Right ventricle myocardium superior (tissue), 1 donor: ENCODE measurements at places on chromosomes 11 and 22.

GRCh38 chr11:117905524-117905923, 23.7 kb downstream of the TMPRSS13 start:
- no peak for DNase-seq

- DNase-seq = no peak
Measured at GRCh38 chr22:23200898-23201297, 20.6 kb downstream of the BCR start.

DNA sequence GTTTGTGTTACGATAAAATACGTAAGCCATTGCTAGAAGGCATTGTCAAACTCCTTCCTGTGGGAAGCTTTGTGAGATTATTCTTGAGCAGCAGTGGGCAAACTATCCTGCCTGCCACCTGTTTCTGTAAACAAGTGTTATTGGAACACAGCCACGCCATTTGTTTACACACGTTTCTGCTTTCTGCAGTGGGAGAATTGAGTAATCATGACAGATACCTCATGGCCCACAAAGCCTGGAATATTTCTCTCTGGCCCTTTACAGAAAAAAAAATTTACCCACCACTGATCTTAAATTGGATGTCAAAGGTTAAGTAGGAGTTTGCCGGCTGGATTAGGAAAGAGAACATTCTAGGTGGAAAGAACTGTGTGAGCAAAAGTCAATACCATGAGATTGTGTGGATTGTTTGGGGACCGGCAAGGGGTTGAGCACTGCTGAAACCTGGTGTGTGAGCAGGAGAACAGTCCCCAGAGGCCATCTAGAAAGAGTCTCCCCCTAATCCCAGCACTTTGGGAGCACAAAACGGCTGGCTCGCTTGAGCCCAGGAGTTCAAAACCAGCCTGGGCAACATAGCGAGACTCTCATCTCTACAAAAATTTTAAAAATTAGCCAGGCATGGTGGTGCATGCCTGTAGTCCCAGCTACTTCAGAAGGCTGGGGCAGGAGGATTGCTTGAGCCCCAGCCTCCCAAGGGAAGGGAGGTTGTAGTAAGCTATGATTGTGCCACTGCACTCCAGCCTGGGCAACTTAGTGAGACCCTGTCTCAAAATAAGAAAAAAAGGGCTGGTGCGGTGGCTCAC, 6.0 kb upstream of the PLA2G6 start:
- DNase-seq = no peak

- DNase-seq = no peak
Measured at GRCh38 chr11:64250415-64251015, 815 bp upstream of the PLCB3 start.

DNA sequence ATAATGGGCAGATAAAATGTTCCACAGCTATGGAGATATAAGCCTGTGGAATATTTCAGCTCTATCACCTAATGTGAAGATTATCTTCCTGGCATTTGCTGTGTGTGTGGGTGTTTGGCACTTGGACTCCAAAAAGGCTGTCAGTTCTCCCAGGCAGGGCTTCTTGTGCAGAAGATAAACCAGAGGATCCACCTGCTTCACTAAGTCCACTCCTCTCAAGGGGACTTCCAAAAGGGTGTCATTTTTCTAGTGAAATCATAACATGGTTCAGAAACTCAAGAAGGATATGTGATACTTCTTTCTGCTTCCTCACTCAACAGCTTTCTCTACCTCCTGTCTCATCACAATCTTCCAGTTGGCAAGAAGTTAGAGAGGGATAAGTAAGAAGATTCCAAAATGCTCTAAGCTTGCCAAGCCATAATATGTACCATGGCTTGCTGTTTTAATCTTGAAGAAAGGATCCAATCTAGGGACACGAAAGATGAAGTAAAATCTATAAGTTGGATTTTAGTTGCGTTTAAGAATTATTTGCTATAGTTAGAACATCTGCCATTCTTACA, 206.2 kb upstream of the MTMR2 start:
- no peak for DNase-seq

DNA sequence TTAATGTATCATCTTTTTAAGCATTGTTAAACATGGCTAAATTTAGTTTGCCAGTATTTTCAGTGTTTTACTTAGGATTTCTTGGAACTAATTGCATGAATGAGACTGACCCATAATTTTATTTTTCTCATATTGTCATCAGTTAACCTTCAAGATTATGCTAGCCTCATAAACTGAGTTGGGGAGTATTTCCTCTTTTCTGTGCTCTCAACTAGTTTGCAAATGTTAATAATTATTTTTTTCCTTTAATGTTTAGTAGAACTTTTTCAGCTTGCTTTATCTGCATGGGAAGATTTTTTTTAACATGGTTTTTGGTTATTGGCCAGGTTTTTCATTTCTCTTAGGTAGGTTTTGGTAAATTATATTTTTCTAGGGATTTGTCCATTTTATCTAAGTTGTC, 235.4 kb upstream of the SESN3 start:
- no peak for DNase-seq

GRCh38 chr22:46450931-46451561, 86.4 kb downstream of the CELSR1 start:
- no peak for DNase-seq

GRCh38 chr11:115054570-115055538, 376.5 kb downstream of the NXPE2 start:
- peak; percentile 64 for DNase-seq

DNA sequence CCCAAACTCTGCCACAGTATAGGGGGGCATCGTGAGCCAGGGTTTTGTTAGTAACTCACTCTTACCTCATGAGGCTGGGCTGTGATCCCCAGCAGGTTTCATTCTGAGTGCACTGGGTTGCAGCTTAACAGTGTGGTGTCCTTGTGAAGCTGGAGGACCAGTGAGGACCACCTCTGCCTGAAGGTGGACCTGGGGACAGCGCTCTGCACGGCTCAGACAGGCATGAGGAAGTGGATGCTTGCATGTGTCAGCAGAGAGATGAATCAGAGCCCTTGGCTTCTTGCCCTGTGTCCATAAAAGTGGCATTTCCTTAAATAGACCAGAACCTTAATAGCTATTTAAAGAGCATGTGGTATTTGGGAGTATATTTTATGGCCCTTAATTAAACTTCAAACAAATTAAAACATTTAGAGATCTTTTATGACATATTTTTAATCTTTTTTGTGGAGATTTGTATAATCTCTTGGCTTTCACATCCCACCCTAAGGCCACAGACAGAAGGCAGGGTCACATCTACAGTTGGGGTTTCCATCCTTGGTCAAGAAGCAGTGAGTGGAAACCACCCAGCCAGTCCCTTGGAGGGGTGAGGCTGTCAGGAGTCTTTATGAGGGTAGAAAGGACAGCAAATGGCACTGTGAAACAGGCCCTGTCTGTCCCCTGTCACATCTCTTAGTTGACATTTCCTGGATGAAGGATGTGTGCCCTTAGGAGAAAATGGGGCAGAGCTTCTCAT, 24.8 kb upstream of the ADORA2A start:
- DNase-seq = peak; percentile 76

GRCh38 chr11:76248210-76248609, 41.9 kb upstream of the WNT11 start:
- DNase-seq = peak; percentile 23

DNA sequence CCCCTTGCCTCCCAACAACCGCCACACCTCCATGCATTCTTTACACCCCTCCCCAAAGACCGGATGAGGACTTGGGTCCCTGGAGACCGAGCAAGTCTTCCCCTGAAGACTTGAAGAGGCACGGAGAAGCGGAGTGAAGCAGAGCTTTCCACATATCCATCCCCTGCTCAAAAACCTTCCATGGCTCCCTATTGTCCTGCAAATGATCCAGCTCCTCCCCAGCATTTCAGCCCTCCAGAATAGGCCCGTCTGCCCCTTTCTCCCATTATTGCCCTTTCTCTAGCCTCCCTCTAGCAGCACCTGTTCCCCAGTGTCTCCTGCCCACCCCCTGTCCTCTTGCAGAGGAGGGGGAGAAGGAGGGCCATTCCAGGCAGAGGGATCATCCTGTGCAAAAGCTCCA, 59.8 kb downstream of the CYTH4 start:
- DNase-seq = no peak

- DNase-seq = peak; percentile 33
Measured at GRCh38 chr11:214083-214482, 6.6 kb downstream of the RIC8A start.
